ENCODE measurements at places on chromosomes 13 and 19.

- no peak for DNase-seq
Measured at GRCh38 chr13:93859716-93860115, 619.8 kb downstream of the DCT start.

DNA sequence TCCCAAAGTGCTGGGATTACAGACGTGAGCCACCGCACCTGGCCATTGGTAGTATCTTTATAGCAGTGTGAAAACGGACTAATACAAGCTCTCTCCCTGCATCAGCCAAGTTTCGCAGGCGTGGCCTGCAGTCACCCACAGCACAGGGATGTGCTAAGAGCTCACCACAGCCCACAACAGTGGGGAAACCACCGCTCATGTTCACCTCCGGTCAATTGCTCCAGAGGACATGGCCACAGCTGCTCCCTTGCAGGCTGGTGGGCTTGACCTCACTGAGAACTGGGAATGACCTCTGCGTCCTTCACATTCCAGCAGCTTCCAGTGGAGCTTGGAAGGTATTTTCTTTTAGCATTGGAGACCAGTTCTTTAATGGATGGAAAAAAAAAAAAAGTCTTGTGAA lies 156.4 kb downstream of the KCTD15 start:
- DNase-seq = no peak

DNA sequence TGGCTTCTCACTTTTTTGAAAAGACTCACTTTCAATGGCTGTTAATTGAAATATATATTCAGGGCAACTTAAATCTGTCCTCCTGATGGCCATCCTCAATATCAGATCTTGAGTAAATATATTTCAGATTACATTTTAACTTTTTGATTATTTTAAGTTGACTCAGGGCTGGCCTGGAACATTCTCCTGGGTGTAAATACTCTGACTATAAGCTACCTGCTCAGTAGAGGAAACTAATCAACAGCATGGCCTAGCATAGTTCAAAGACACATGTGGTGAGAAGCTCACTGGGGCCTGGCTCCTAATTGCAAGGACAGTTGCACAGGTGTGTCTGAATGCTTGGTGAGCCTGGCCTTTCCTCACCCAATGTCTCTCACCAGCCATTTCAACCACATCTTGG lies 5.5 kb upstream of the ZNF726 start:
- no peak for DNase-seq

DNA sequence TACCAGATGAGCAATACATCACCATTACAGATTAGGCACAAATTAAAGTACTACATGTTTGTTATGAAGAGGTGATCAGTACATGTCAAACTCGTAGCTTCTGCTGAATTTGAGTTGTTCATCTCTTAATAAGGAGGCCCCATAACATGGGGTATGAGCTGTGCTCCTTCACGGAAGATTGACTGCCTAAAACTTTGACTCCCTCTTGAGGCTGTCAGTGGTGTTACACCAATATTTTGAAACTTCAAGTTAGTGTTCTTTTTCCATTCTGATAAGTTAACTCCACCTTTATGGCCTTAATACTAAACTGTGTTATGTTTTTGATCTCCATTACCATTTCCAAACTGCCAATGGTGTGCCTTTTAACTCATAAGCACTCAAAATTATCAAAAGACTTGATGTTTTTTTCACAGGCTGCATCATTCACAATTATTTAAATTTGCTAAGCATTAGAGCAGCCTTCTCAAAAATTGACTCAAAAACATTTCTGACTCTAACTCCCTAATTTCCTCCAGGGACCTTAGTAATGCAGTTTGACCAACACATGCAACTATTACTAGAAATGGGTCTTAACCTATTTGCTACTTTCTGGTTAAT lies 1591.5 kb downstream of the PCDH9 start:
- no peak for DNase-seq

DNA sequence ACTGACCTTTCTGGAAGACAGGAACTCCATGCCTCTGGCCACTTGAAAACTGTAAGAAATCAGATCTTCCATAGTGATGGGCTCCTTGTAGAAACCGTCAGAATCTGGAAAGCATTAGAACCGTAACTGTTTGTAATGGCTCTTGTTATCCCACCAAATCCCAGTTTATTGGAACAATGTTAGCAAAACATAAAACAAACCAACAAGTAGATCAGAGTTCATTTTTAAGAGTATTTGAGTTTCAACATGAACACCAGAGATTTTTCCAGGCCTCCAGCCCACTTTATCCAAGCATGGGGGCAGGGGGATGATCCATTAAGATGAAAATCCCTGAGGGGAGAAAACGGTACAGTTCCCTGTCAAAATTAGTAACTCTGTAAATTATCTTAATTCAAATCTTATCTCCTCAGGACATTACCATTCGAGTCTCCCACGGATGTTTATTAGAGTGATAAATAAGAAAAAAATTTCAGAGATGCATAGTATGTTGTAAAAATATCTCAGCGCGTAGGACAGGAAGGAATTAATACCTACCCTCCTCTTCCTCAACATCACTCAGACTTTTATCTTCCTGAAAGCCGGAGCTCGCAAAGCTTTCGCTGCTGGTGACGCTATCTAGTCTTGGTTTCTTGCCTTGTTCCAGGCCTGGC lies 172.5 kb downstream of the FLT1 start:
- DNase-seq = no peak

- DNase-seq = no peak
Measured at GRCh38 chr13:31101472-31102170, 60.1 kb downstream of the HSPH1 start.

DNA sequence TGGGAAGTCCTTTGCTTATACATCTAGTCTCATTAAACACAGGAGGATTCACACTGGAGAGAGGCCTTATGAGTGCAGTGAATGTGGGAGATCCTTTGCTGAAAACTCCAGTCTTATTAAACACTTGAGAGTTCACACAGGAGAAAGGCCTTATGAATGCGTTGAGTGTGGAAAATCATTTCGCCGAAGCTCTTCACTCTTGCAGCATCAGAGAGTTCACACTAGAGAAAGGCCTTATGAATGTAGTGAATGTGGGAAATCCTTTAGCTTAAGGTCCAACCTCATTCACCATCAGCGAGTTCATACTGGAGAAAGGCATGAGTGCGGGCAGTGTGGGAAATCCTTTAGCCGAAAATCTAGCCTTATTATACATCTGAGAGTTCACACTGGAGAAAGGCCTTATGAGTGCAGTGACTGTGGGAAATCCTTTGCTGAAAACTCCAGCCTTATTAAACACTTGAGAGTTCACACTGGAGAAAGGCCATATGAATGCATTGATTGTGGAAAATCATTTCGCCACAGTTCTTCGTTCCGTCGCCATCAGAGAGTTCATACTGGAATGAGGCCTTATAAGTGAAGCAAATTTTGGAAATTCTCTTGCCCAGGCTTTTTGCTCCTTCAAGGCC lies 9.9 kb downstream of the ZNF586 start:
- no peak for DNase-seq

DNA sequence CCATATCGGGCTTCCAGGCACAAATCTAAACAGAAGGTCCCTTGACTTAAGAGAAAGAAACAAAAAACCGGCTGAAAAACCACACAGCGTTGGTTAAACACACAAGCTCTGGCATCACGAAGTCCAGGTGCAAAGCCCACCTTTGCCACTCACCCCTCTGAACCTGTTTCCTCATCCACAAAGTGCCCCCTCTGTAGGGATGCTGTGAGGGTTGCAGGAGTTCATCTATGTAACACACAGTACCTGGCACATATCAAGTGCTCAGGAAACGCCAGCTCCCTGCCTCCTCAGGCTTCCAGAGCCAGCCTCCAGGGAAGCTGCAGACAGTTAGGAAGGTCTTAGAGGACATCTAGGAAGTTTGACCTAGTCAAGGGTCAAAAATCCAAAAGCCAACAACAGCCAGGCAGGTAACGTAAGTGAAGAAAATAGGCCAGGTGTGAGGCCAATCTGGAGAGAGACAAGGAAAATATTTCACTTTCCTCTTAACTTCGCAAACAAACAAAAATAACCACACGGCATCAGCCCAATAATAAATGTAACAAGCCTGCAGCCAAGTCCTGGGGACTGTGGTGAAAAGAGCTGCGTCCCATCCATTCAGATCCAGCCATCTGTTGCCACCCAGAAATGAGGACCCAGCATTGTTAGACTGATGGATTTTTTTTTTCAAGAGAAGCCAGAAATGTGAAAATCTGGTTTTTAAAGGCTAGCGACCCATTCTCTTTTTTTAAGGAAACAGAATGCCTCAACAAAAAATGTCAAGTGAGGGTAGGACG lies 10.0 kb downstream of the KDELR1 start:
- DNase-seq = no peak

GRCh38 chr19:33819506-33819879 lies 22.8 kb downstream of the KCTD15 start:
- DNase-seq = no peak

DNA sequence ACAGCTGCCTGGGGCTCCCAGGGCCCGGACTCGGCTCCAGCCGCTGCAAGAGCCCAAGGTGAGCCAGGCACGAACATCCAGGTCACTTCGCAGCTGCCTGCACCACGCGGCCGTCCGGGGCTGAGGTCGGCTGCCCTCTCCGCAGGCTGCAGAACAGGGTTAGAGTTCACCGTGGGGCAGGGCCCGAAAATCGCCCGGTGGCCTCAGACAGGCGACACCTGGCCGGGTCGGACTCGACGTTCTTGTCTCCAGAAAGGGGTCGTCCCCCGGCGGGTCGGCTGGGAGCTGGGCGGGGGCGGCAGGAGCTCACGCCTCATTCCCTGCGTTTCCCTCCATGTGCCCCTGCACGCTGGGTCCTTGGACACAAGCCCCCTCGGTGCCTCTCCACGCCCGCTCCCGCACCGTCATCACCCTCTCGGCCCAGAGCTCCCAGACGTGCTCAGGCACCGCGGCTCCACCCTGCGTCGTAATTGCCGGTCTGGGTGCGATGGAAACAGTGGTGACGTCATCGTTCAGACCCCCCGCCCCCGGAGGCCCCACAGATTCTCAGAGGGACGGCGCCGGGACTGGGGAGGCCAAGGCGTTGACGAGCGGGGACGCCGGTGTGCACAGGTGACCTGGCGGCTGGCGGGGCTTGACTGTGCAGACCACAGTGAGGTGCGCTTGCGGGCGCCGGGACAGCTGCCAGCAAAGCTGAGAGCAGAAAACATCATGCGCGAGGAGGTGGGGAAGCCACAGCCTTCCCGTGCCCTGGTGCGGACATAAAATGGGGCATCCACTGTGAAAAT lies 4.0 kb upstream of the GRIN3B start:
- peak; percentile 33 for DNase-seq

DNA sequence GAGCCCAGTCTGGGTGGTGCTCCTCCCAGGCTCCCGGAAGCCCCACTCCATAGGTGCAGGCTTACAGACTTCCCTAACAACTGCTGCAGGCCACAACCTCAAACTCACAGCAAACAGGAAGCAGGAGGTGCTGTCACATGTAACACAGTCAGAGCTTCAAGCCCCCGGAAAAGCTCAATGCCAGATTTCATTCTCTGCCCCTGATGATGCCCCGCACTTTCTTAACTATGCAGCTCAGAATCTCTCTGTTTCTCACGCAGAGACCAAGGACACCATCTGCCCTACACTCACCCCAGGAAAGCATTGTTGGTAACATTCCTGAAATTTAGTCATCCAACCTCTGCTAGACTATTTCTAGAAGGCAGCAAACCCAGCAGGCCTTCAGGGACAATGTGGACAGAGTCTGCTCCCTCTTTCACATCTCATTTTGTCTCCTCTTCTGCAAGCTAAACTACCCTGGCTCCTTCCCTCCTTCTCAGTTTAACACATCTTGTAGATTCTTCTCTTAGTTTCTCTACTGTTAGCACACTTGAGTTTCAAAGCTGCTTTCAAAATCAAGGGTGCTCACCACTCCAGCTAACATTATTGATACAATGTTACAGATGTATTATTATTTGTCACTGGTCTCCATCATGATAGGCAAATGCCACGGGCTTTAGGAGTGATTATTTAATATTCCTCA lies 162.5 kb downstream of the KCTD12 start:
- DNase-seq = no peak

DNA sequence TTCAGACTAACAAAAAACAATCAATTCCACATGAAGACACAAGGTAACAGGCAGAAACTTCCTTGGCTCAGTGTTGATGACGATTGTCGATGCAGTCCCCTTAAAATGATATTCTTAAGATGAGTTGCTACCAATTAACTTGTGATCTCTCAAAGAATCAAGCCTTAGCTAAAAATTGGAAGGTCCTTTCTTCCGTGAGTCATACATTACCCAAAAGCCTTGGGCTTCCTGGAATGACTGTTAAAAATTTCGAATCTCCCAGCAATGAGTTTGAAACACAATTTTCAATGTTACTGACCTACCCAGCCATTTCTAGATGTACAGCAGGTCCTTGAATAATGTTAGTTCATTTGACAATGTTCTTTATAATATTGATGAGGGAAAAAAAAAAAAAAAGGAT lies 28.0 kb upstream of the RB1 start:
- DNase-seq = no peak

DNA sequence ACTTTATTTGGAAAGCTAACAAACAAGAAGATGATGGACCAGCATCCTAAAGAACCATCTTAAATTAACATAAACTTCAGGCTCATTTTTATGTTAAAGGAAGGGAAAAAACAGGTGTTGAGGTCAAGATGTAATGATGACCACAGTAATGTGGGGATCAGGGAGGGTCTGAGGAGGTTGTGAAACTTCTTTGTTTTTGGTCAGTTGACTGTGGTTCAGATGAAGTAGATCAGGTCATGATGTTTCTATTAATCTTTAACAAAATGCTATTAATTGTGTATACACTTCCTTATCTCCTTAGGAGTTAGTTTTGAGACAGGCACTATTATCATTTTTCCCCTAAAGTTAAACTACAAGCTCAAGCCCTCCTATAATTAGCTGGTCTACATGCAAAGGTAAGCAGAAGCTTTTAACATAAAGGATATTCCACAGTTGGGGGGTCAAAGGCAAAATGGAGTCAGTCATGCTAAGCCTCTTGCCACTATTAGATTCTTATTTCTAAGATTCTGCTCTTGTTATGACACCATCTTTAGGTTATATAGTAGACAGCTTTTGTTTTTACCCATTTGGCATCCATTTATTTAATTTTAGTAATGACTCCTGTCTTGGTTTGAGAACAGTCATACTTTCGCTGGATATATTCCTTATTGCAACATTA lies 800.1 kb upstream of the PCDH9 start:
- DNase-seq = no peak

DNA sequence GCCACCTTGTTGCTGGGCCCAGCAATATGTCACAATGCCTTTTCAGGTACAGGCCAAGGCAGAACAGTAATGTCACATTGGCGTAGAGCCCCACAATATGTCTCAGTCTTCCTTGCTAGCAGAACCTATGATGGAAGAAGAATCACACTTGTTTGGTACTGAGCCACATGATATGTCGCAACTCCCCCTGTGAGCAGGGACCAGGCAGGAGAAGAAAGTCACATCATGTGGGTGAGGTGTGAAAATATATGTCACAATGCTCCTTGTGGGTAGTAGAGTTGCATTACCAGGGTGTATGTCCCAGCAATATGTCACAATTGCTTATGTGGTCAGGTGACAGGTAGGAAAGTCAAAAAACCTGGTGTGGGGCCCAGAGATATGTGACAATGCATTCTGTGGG lies 7.1 kb upstream of the ZNF91 start:
- DNase-seq = no peak

GRCh38 chr19:18292810-18293641 lies 11.6 kb upstream of the JUND start:
- no peak for DNase-seq

Data from NCI-H774 (cell line).